ENCODE measurements at places on chromosomes 6 and 20.

DNA sequence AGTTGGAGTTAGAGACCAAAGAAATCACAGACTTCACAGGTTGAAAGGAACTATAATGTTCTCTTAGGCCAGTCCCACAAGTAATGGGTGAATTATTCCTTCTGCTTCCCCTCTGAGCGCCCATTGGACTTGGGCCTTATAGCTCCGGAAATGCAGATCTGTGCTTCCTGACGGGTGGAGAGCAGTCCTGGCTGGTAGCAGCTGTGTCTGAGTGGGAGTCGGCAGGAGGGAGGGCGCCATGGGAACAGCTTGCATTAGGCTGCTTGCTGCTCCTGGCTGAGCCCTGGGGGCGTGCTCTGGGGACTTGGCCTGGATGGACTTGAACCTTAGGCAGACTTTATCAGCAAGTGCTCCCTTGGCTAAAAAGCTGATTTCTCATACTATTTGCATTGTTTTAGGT is 18.4 kb upstream of the NUP153 start:
- no peak for DNase-seq

DNA sequence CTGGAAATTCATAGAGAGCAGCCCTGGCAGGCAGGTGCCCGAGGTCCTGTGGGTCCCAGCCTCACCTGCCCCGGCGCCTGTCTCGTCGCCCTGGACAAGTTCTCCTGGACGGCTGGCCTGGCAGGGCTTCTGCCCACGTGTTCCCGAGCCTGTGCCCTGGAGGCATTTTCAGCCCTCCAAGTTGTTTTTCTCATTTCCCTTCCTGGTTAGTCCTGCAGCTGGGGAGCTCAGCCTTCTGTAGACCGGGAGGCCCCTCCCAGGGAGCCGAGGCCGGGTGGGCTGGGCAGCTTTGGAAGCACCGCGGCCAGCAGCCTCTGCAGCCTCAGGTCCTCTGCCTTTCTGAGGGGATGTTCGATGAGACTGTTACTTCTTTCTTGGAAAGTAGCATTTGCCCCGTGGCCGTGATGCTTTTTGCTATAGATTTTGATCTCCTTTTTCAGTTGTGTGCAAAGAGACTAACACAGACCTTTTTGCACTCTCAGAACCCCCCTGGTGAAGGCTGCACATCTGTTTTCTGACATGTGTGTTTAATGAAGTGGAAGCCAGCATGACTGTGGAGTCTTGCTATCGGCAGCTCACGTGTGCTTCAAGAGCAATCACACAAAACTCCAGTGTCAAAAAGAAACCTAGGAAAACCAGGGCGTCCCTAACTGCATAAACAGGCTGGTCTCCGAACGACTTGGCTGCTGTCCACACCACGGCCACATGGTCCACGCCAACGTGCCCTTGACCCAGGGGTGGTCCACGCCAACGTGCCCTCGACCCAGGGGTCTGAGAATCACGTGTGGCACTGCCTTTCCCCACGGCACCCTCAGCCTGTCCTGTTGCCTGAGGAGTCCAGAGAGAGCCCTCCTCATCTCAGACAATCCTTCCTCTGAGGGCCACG is 207.5 kb downstream of the SMOC2 start:
- DNase-seq: no peak

GRCh38 chr6:41430875-41431274 is 95.5 kb downstream of the NCR2 start:
- DNase-seq: no peak

GRCh38 chr20:32108814-32109391 is 611 bp upstream of the TM9SF4 start:
- no peak for DNase-seq
